DMS 273 treated with DMSO at 0.1 percent for 48 hours (cell line): ENCODE measurements at places on chromosomes 7 and 10.

GRCh38 chr7:30038196-30038980, 10.2 kb downstream of the PLEKHA8 start:
- DNase-seq: no peak

- DNase-seq: no peak
These were observed 171.2 kb downstream of the DNAJB6 start for GRCh38 chr7:157507987-157508386.

- no peak for DNase-seq
These were observed 70.8 kb downstream of the RBM33 start for GRCh38 chr7:155715111-155715805.

GRCh38 chr7:47327346-47327697, 254.6 kb downstream of the TNS3 start:
- DNase-seq: no peak

- no peak for DNase-seq
These were observed 40.2 kb downstream of the PDSS1 start for GRCh38 chr10:26737730-26738129.

GRCh38 chr7:1533547-1534329, 3.2 kb downstream of the MAFK start:
- no peak for DNase-seq

DNA sequence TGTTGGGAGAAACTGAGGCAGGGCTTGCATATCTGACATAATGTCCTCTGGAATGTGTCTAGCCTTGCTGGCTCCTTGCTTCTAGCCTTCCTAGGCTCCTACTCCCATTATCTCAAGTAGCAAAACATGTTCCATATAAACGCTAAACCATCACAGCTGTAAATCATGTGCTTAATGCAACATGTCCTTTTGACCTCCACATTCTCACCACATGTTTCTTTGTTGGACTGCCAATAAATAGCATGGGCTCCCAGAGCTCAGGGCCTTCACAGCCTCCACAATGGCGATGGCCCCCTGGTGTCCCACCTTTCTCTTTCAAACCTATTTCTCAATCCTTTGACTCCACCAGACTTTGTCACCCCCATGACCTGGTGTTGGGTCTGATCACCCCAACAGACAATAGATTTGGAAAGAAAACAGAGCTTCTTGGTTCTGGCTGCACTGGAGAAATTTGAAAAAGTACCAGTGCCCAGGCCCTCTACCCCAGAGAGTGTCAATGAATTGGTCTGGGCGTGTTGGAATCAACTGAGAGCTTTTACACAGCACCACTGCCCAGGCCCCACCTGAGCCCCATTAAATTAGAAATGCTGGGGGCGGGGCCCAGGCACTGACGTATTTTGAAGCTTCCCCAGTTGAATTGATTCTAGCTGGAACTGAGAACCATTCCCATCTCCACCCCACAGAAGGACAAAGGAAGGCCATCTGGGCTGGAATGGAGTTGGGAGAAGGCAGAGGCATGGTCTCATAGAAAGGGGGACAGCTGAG, 41.3 kb upstream of the GGCT start:
- no peak for DNase-seq

DNA sequence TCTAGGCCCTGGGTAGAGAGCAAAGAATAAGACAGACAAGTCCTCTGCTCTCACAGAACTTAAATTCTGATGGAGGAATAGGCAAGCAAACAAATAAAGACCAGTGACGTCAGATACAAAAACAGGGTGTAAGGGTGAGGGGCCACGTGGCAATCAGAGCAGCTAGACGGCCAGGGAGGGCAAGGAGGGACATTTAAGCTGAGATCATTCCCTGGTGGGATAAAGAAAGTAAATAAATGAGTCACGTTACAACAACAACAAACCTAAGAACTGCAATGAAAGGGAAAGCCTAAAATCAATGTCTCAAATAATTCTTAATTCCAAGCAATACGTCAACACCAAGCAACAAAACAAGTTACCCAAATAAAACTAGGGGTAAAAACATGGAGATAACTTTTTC, 21.8 kb downstream of the STN1 start:
- no peak for DNase-seq

GRCh38 chr7:100860702-100861615, 6.2 kb upstream of the TRIP6 start:
- DNase-seq: no peak

DNA sequence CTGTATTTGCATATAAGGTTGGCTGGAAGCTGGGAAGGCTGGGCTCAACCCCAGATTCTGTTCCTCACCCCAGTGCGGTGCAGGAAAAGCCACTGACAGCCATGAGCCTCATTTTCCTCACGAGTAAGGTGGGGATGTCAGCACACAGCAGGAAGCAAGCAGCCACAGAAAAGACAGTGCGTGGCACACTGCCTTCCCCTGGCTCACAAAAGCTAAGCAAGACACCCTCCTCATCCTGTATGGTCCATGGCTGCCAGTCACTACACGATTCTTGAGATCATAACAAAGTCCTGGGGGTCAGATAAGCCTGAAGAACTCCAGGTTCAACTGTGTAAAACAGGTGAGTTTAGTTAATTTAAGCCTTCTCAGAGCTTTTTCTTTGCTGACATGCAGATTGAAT, 28.9 kb upstream of the DDC start:
- DNase-seq: no peak

- DNase-seq: no peak
These were observed 51.3 kb downstream of the USP6NL start for GRCh38 chr10:11560076-11560709.

DNA sequence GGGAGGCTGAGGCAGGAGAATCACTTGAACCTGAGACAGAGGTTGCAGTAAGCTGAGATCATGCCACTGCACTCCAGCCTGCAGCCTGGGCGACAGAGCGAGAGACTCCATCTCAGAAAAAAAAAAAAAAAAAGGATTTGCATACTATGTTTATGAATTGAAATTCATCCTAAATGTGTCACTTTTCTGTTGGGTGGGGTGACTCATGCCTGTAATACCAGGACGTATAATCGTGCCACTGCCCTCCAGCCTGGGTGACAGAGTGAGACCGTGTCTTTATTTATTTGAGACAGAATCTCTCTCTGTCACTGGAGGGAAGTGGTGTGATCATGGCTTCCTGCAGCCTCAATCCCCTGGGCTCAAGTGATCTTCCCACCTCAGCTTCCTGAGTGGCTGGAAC, 5.8 kb downstream of the ZNF212 start:
- no peak for DNase-seq

DNA sequence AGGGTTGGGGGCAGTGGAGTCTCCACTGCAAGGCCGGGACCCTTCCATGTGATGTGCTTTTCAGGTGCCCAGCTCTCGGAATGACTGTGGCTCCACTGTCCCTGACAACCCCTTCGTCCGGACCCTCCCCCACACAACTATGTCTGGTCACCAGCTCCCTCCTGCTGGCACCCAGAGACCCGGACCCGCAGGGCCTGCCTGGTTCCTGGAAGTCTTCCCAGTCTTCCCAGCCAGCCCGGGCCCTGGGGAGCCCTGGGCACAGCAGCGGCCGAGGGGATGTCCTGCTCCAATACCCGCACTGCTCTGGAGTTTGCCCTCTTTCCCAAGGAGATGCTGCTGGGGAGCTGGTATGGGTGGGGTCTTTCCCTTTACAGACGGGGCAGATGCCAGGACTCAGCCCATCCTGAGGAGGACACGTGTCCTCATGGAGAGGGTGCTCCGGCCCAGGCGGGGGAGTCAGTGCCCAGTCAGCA, 5.5 kb downstream of the ATP6V0E2 start:
- peak; percentile 83 for DNase-seq

GRCh38 chr7:105352018-105352612, 36.6 kb downstream of the SRPK2 start:
- DNase-seq: no peak

GRCh38 chr10:35723059-35723458, 81.0 kb upstream of the FZD8 start:
- no peak for DNase-seq

- DNase-seq: no peak
These were observed 95.2 kb downstream of the CLEC2L start for GRCh38 chr7:139618482-139619366.

DNA sequence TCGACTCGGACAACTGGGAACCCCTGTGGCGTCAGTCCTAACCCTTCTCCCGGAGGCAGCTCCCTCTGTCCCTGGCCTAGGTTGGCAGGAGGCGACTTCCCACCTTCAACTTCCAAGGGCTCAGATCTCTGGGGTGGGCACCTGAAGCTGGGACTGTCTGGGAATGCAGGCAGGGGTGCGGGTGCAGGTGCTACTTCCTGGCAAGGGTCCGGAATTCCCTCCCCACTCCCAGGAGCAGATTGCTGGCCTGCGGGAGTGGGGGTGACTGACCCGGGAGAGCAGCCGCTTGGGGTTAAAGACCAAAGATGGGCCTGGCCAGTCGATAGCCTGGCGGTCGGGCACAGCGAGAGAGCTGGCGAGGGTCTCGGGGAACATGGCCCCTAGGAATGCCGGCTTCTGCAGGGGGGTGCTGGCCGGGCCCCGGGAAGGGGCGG, 387 bp downstream of the EPHA1 start:
- DNase-seq: no peak

GRCh38 chr10:32957341-32958084, 517 bp downstream of the ITGB1 start:
- DNase-seq: no peak

GRCh38 chr7:68748934-68749900, 849.1 kb upstream of the AUTS2 start:
- DNase-seq: no peak

- DNase-seq: no peak
These were observed 17.4 kb downstream of the KIF5B start for GRCh38 chr10:32038777-32039176.

DNA sequence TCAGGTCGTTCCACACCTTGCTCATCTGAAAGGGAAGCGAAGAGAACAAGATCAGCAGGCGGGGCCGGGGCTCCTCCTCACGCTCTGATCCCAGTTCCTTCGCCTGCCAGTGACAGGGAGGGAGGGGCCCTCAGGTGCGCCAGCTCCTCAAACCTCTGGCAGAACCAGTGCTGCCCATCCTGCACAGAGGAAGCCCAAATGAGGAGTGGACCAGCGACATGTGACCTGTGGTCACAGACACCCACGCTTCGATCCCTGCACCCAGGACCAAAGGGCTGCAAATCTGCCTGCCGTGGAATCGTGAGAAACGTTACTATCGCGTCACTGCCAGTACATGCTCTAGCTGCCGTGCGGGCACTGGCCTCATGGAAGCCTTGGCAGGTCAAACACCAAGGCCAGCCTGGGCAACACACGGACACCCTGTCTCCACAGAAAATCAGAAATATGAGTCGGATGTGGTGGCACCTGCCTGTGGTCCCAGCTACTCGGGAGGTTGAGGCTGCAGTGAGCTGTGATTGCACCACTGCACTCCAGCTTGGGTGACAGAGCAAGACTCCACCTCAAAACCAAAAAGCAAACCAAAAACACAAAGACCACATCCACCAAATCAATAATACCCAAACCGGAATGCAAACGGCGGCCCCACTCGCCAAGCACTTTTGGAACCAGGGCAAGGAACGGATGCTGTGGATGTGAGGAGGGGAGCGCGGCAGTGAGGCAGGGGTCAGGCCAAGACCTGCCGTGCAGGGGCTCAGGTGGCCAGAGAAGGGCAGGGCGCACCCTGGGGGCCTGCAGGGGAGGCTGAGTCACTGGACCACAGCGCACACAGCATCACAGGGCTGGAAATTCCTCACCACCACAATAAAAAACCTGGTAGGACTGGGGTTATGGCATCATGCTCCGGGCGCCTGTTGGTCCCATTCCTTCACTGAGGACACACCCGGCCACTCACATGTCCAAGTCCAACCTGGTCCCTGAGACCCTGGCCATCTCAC, 13.4 kb downstream of the NUDT1 start:
- no peak for DNase-seq

DNA sequence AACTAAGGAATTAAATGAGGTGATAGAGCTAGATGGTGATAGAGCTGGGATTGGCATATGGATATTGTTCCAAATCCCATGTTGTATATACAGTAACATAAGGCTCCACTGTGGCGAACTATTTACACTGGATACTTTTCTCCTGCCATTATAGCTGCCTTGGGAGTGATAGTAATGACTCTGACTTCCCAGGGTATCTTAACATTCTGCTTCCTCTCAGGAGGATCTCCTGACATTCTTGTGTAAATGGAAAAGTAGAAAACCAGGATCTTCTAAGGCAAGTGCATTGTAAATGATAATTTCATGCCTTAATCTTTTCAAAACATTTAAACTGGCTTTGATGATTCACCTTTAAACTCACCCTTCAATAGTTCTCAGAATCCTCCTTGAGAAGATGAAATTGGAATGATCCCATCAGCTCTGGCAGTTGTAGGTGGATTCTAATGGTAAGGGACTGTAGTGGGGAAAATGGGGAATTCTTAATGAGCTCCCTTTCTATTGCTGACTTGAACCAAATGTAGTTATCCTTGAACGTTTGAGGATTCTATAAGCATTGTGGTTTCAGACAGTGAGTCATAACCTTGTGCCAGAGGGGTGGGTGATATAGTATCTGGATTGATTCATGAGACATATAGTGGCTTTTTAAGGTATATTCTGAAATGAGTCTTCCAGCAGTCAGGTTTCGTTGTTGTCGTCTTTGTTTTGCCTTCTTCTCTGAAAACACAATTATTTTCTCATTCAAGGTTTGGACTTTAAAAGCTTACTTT, 450.0 kb downstream of the SUGCT start:
- DNase-seq: no peak

GRCh38 chr10:42954766-42955492, 121.9 kb upstream of the RET start:
- no peak for DNase-seq

DNA sequence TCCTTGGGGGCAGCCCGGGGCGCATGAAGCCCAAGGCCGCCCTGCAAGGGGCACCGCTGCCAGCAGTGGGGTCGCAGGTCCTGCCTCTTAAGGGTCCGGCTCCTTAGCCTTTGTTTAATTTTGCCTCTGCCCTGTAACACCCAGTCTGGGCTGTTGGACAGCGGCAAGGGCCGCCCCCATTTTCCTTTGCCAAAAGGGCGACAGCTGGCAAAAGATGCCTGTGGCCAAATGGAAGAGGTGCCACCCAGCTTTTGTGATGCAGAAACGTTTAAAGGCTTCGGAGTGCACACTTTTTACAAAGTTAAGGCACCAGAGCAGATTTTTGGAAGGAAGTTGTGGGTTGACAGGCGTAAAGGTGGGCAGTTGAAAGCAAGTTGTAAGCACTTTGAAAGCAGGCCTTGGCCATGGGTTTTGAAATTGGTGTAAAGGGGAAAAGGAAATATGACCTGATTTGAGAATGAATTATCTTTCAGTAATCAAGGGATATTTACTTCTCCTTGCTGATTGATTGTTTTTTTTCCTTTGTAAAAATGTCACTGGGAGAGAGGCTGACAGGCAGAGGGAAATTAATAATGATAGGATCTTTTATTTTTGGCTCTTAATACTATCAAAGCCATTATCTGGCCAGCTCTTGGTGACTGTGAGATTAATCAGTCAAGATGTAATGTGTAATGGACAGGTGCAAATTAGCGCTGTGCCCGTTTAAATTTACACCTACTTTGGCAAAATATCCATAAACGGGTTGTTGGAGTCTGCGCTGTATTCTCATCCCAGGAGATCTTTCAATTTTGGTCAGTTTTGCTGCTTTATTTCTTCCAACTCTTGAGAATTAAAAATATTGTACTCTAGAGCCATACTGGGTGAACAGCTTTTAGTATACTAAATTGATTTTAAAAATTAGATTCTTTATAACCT, 1.2 kb downstream of the CASD1 start:
- peak; percentile 82 for DNase-seq

- no peak for DNase-seq
These were observed 665 bp downstream of the BHLHA15 start for GRCh38 chr7:98211676-98212531.

- DNase-seq: no peak
These were observed 7.1 kb upstream of the MALSU1 start for GRCh38 chr7:23291957-23292560.
